NCI-H510A (cell line): ENCODE measurements at places on chromosomes 13 and 19.

DNA sequence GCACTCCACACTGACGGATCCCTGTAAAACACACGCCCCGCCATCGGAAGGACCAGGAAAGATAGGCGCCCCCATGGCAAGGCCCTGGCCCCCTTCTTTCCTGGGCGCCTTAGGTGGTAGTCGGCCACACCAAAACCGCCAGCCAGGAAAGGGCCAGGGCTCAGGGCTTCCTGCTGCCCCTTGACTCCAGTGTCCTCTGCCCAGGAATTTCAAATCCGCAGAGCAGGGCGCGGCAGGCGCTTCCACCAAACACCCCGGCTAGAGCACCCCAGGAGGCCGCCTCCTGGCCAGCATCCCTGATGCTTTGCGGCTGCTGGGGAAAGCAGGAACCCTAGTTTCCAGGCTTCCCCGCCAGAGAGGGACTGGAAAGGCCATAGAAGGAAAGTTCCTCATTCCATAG lies 57.5 kb downstream of the ZNF726 start:
- no peak for DNase-seq

DNA sequence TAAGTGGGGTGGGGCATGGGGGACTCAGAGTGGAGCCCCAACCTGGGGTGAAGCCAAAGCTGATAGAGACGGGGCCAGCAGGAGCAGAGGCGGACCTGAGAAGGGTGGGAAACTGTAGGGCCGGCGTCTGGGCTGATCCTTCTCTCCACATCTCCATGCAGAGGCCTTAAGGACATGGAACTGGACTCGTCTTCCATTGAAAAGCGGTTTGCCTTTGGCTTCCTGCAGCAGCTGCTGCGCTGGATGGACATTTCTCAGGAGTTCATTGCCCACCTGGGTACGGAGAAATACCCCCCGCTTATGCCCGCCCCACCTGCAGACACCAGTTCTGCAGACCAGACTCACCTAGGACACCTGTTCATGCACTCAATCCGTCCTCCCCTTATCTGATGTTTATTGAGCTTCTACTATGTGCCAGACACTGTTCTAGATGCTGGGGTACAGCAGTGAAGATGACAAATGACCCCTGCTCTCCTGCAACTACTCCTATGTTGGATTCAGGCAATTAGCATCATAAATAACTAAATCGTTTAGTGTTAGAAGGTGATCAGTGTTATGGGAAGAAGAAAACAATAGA lies 74.1 kb downstream of the RYR1 start:
- DNase-seq: no peak

DNA sequence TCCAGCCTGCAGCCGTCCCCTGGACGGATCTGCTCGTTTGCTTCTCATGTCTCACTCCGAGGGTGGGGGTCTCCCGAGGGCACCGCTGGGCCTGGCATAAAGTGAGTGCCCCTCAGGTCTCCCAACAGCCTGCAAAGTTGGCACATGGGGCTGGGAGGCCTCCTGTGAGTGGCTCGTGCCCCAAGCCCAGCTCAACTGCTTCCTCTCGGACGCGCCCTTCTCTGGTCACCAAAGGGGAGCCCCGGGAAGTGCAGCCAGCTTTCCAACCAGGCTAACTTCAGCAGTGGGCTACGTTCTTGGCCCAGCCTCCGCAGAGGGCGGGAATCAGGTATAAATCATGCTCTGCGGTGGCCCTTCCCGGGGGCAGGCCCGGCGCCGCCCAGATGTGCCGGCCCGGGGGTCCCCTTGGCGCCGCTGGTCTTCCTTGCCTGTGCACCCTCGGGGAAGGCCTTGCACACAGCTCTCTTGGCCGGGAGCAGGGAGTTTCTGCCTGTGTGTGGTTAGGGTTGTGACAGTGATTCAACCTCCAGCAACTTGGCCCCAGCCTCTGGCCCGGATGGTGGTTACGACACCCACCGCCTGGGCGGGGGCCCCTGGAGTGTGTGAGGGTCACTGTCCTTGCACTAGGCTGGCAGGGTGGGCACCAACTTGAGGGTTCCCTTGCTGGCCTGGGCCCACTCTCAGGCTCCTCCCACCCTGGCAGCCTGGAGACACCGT lies 20.7 kb downstream of the CEBPG start:
- DNase-seq: no peak

- DNase-seq: no peak
Measured at GRCh38 chr13:99265162-99265800, 7.1 kb upstream of the GPR18 start.
